Fibroblast of skin of right biceps (primary cell): ENCODE measurements at places on chromosomes 5 and 9.

DNA sequence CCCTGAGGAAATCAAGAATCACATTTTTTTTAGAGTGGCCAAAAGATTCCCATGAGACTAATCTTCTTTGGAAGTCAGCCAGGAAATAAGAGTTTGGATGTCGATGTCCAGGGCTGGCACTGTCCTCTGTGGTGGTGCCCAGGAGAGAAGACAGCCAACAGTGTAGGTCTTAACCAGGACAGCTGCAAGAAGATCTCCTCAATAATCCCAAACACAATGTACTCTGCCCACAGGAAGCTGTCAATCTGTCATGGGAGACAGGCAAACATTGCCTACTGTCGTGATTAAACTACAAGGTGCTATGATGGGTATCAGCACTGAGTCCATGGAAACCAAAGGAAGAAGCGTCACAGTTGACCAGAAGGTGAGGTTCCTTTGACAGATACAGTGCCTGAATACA is 174.1 kb downstream of the PIK3R1 start:
- DNase-seq = no peak

- no peak for DNase-seq
These were observed 2085.7 kb upstream of the C9orf72 start for GRCh38 chr9:29659014-29659413.

GRCh38 chr5:102834438-102834964 is 79.4 kb downstream of the PAM start:
- no peak for DNase-seq

DNA sequence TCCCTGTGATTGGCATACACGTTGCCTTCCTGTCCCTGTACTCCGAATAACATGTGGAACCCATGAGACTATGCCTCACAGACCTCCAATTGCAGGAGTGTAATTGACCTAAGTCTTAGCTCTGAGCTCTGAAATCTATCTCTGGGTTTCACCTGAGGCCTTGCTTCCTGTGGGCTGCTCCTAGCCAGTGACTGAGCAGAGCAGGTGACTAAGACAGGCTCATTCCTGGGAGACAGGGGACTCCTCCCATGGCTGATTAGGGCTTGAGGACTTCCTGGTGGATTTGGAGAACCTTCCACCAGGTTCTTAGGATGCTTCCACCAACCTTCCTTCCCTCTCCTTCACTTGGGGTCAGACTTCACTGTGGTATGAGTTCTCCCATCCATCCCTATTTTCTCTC is 22.3 kb upstream of the MIER3 start:
- DNase-seq = no peak

DNA sequence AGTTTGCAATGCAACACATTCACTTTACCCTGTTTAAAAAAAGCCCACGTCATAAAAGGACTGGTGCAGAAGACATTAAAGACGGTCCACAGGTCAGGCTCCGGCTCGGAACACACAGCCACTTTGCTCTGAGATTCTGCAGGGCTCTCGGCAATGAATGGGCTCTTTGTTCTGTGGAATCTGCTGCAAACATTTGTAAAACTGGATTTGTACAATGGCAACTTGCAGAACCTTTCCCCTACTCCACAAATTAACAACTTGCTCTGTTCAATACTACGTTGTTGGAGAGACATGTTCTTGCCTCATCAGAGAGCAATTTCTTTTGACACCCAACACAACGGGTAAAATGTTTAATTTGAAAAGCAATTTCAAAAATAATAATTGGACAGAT is 13.0 kb upstream of the NR5A1 start:
- DNase-seq = no peak

GRCh38 chr9:81589392-81589791 is 100.0 kb downstream of the TLE1 start:
- DNase-seq = no peak

GRCh38 chr5:111748304-111748763 is 8.7 kb downstream of the NREP start:
- DNase-seq = peak; percentile 93

GRCh38 chr5:72509401-72509800 is 2.2 kb upstream of the ZNF366 start:
- DNase-seq = no peak

GRCh38 chr5:156154757-156155156 is 172.2 kb upstream of the SGCD start:
- DNase-seq = no peak

DNA sequence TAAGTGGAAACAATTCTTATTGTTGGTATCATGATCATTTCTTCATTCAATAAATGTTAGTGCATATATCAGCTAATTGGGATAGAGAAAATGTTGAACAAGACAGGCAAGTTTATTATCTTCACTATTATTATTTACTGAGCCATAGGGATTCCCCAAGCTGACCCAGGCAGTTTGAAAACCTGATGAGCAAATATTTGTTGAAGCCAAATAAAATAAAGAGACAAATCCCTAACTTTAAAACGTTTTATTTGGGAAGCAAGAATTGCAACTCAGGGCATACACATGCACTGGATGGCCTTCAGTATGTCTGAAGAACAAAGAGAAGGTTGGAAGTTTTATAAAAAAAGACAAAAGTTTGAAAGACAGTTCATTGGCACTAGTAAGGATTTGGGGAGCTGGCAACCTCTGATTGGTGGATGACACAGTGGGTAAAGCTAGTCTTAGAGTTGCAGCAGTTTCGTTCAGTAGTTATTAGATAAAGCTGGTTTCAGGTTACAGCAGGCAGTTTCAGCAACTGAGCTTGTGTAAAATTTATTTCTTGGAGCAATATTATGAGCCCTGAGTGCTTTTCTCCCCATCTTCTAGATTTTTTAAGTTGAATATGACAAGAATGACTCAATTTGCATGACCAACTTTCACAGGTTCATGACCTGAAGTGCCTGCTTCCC is 44.7 kb upstream of the PRLR start:
- DNase-seq = no peak

GRCh38 chr5:38556599-38557307 is at the start of gene LIFR:
TSS of gene LIFR (minus strand) at chr5:38556646. CDS start at chr5:38530647, 25,999 bp downstream.
- DNase-seq = peak; percentile 89

- DNase-seq = no peak
These were observed 176.4 kb downstream of the TRPM6 start for GRCh38 chr9:74711341-74711740.

GRCh38 chr9:95771556-95772246 is 103.8 kb upstream of the ERCC6L2 start:
- DNase-seq = peak; percentile 55

- DNase-seq = no peak
These were observed 165.0 kb upstream of the GLRA1 start for GRCh38 chr5:152089644-152090043.

DNA sequence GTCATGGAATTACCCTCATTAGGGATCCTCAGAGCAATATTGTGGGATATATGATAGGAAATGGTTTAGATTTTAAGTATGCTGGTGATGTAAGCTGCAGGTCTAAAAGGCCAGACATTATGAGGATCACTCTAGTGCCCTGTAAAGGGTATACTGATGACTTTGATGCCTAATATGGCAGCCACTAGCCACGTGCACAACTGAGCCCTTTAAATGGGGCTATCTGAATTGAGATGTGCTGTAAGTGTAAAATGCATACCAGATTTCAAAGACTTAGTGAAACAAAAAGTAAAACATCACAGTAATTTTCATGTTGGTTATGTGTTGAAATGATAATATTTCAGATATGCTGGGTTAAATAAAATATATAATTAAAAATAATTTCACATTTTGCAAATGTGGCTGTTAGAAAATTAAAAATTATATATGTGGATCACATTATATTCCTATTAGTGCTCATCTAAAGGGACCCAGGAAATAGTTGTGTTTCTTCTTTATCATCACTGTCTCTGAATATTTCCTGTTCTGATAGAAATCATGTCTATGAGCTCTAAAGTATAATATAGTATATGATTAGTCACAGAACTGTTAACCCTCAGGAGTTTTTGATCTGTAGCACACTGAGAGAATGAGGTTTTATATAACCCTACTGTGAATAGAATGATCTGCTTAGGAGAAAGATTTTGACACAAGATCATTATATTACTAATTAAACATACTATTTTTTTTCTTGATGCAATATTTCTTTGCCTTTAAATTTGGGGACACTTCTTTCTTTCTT is 50.1 kb downstream of the OSTF1 start:
- no peak for DNase-seq

GRCh38 chr5:74311961-74312360 is 328.6 kb downstream of the ENC1 start:
- DNase-seq = no peak

- DNase-seq = no peak
These were observed 167.6 kb upstream of the MAP1B start for GRCh38 chr5:71939452-71940230.

DNA sequence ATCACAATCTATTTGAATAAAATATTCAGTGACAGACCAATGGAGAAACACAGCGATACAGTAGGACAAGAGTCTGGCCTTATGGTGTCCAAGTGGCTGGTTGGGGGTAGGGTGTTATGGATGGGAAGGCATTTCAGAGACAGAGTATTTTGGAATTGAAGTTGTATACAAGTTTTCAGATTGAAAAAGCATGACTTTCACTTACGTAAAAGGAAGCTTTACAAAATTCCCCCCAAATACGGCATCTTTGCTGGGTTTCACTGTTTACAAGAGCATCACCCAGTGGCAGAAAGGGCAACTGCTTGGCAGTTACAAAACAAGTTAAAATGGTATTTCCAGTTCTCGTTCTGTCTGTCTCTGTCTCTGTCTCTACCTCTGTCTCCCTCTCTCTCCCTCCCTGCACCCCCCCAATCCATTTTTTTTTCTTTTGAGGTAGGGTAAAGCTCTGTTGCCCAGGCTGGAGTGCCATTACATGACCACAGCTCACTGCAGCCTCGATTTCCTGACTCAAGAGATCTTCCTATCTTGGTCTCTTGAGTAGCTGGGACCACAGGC is 86.2 kb downstream of the PTPN3 start:
- DNase-seq = peak; percentile 46

GRCh38 chr9:99352826-99353225 is 130.7 kb downstream of the SEC61B start:
- peak; percentile 54 for DNase-seq

GRCh38 chr5:38420691-38421390 is 135.6 kb downstream of the LIFR start:
- DNase-seq = peak; percentile 88

GRCh38 chr5:138054847-138055558 is 22.1 kb upstream of the FAM13B start:
- DNase-seq = no peak

DNA sequence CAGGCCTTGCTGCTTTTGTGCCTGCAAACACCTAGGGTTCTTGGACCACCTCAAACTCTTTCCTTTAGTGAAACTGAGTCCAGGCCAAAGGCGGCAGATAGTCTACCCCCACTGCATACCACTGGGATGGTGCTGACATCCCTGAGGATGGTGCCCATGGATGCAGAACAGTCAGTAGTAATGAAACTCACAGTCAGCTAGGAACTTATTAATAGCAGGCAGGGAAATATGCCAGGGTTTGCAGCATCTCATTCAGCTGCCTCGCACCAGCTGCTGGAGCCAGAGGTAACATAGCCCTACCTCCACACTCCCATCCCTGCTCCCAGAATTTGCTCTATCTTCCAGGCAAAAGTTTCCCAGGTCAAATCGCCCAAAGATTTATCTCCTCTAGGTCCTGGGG is 189.1 kb downstream of the SREK1 start:
- no peak for DNase-seq

DNA sequence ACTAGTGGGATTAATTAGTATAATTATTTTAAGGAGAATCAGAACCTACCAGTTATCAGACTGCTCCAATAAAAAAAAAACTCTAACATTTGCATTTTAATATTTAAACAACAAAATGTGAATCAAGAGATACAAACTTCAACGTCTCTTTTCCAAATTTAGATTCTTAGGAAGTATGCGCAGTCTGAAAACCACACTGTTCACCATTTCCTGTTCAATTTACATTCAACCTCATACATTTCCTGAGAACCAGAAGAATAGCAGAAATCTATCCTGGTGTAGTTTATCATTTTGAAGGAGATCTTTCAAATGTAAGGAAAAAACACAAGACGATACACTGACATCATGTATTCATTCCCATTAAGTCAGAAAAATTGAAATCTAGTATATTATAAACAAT is 869.2 kb downstream of the EFNA5 start:
- DNase-seq = no peak

DNA sequence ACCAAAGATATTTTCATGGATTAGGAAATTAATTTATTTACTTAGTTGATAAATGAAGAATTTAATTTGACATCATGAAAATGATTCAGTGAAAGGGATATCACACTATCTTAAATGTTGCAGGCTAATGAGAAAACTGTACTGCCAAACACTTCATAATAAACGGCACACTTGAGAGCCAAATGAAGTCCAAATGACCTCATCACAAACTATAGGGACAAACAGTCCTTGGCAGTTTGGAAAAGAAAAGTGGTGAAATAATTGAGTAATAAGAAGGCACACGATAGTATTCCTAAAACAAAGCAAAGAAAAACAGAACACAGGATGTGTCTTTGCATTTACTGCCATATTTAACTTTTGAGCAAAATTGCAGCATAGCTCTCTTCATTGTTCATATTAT is 116.9 kb upstream of the TLR4 start:
- DNase-seq = no peak

DNA sequence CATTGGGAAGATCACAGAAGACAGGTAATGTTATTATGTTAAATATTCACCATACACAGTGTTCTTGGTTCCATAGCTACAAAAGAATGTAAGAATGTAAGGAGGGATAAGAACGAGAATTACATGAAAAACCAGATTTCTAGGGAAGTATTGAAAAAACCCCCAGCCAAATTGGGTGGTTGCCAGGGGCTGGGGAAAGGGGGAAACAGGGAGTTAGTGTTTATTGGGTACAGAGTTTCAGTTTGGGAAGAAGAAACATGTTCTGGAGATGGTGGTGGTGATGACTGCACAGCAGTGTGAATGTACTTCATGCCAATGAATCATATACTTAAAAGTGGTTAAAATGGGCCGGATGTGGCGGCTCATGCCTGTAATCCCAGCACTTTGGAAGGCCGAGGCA is 40.3 kb downstream of the GLRX start:
- DNase-seq = no peak

- no peak for DNase-seq
These were observed 34.4 kb downstream of the COL23A1 start for GRCh38 chr5:178555771-178556211.

- peak; percentile 80 for DNase-seq
These were observed 1275.0 kb upstream of the CDH9 start for GRCh38 chr5:28313321-28313951.

DNA sequence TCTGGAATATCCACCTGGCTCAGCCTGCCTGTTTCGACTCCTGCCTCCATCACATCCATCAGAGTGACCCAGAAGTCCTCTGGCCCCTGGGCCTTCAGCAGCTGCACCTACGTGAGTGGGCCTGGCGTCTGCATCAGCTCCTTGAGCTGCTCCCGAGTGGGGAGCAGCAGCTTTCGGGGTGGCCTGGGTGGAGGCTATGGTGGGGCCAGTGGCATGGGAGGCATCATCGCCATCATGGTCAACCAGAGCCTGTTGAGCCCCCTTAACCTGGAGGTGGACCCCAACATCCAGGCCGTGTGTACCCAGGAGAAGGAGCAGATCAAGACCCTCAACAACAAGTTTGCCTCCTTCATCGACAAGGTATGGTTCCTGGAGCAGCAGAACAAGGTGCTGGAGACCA is 83.0 kb downstream of the SEC61B start:
- no peak for DNase-seq

GRCh38 chr5:177189416-177189815 is 55.8 kb downstream of the NSD1 start:
- peak; percentile 16 for DNase-seq
